ENCODE measurements at places on chromosomes 1 and 21.

DNA sequence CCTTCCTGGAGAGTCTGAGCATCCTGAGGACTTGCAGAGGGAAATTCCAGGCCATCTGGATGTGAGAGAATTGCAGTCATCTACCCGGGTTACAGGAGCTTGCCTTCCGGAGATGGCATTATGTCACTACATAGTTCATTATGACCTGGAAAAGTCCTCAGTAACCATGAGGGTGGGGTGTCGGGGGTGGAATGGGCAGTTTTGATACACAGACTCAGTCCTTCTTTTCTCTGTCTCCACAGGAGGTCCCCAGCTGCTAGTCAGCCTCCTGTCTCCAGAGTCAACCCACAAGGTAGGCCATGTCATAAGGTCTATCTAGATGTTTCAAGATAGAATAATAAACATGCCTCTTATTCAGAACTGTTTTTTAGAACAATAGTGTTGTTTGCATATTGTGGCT, 268.2 kb upstream of the SGIP1 start:
- no peak for DNase-seq

- no peak for DNase-seq
Observed at GRCh38 chr1:53811414-53811851, 26.7 kb downstream of the NDC1 start.

GRCh38 chr1:71377886-71378285, 297.1 kb upstream of the ZRANB2 start:
- no peak for DNase-seq

- no peak for DNase-seq
Observed at GRCh38 chr1:186615332-186615731, 64.9 kb downstream of the PTGS2 start.

GRCh38 chr1:83897516-83897915, 101.4 kb downstream of the TTLL7 start:
- DNase-seq: no peak

DNA sequence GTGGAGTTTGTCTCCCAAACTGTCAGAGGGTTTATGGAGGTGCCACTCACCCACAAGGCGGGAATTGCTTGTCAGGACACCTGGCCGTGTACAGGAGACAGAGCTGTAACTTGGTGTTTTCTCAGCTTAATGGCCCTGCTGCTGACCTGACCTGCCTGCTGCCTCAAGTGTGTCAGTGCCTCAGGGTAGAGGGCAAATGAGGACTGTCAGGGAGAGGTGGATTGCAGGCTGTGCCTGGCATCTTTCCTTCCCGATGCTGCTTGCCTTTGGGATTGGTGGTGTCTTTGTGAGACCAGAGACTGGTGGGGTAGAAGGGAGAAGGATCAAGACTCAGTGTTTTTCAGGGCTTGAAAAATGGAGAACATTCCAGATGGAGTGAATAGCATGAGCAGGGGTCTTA, 31.4 kb downstream of the TMEM53 start:
- DNase-seq: no peak

- no peak for DNase-seq
Observed at GRCh38 chr1:87292684-87293493, 35.8 kb upstream of the LMO4 start.

DNA sequence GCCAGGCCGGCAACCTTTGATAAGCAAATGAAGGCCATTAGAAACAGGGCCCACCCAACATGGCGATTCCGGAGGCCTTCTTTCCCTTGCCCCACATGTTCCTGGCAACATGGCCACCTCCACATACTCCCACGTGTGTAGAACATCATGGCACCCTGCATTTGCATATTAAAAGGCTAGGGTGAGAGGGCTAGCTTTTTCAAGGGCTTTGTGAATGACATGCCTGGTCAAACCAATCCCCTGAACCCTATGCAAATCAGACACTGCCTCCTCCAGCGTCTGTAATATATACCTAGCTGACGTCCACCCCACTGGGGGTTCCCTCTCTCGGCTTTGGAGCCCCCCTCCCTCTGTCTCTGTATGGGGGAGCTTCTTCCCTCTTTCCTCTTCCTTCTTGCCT, 1.6 kb downstream of the ADCY10 start:
- DNase-seq: no peak

- DNase-seq: no peak
Observed at GRCh38 chr1:4696753-4697152, 42.3 kb downstream of the AJAP1 start.

DNA sequence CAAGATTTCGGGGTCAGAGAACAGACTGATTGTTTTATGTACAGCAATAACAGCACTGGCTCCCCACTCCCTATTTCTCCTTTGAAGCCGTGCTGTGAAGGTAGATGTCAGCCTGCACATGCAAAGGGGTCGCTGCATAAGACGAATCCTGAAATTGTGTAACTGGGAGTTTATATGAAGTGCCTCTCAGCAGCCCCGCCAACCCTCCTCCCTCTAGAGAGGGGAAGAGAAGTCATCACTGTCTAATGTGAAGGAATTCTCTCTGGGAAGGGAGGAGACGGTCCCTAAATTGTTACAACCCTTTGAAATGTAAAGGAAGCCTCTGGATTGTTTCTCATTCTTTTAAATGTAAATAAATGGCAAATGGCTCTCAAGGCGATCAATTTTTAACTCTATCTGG, 545.3 kb downstream of the PLA2G4A start:
- DNase-seq: no peak

- DNase-seq: no peak
Observed at GRCh38 chr1:118944133-118944532, 44.0 kb downstream of the TBX15 start.

- no peak for DNase-seq
Observed at GRCh38 chr21:33259995-33260394, 6.2 kb upstream of the IL10RB start.

GRCh38 chr1:80973101-80973500, 827.6 kb upstream of the ADGRL2 start:
- no peak for DNase-seq

DNA sequence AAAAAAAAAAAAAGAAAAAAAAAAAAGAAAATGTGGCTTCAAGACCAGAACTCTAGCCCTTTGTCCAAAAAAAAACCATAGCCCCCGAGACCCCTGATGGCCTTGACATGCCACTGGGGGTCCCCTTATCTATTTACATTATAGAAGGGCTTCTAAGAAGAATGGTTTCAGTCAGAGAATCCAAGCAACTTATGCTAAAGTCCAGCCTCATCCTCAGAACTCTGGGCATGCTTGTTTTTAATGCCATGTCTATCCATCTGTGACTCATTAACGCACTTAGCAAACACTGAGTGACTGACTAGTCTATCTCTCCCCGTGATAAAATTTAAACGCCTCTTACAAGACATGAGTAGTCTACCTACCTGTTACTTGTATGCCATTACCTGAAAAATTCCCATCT, 29.3 kb downstream of the ERG start:
- DNase-seq: no peak

GRCh38 chr1:23083714-23084480, 64.6 kb downstream of the KDM1A start:
- DNase-seq: no peak

- DNase-seq: no peak
Observed at GRCh38 chr1:221863635-221864034, 121.7 kb upstream of the DUSP10 start.

GRCh38 chr1:69836971-69837636, 269.4 kb downstream of the LRRC7 start:
- no peak for DNase-seq

GRCh38 chr1:25549273-25550154, 6.1 kb downstream of the LDLRAP1 start:
- no peak for DNase-seq

GRCh38 chr21:15242906-15243305, 178.1 kb upstream of the NRIP1 start:
- DNase-seq: no peak

DNA sequence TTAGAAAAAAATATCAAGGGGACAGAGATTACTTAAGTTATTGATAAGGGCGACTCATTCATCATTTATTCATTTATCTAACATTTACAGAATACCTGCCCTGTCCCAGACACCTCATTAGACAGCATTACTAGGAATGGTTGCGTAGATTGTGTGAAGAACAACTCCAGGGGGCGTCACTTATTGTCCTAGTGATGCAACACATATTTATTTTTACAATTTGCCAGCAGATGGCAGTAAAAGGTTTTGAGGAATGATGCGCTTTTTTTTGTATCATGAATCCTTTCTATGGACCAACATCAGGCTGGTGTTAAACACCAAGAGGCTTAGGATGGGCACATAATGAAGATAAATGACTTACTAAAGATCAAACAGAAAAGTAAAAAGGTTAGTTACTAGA, 5.5 kb downstream of the NCAM2 start:
- DNase-seq: no peak
